T-helper 9 cell (primary cell): ENCODE measurements at places on chromosomes 12 and 14.

GRCh38 chr12:53892762-53893395, 45.8 kb upstream of the HOXC13 start:
- DNase-seq, result no peak

GRCh38 chr14:100221533-100222223, 17.3 kb upstream of the YY1 start:
- peak; percentile 46 for DNase-seq

DNA sequence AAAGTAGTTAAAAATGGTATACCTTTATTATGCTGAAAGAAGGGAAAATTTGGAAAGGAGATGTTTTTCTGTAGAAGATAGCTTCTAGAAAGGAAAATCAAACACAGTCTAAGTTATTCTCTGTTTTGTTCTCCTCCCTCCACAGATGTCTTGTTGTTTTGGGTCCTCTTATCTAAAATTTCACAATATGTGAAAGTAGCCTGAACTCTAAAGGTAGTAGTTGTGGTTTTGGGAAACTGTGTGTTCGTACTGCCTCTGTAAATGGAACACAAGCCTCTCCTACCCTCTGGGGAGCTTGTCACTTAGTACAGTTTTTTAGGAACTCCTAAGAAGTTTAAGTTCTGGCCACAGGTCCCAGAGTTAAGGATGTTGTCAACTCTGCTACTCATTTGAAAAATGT, 112.6 kb downstream of the CRADD start:
- no peak for DNase-seq

DNA sequence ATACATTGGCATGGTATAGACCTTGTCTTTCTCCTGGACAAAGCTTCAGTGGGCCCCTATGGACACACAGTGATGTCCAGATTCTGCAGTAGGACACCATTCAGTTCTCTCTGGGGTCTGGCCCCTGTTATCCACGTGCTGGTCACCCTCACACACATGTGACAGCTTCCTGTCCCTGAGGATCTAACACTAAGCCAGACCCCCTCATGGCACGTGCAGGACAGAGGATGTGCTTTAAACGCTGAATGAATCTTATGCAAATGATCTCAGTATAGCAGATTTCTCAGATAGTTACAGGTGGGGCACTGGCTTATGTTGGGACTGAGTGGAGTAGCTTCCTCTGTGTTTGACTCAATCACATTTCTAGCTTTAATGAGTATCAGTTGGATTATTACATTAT, 33.7 kb downstream of the SLC24A4 start:
- no peak for DNase-seq

GRCh38 chr12:46268583-46269428, at the start of gene SLC38A1:
Gene SLC38A1, minus strand, starts transcription at chr12:46269043. Its CDS starts 29,243 bp downstream, at chr12:46239800.
- peak; percentile 84 for DNase-seq

- DNase-seq, result no peak
Measured at GRCh38 chr12:39975374-39975918, 130.4 kb downstream of the SLC2A13 start.

- DNase-seq, result no peak
Measured at GRCh38 chr14:30532264-30532663, 26.7 kb upstream of the G2E3 start.

DNA sequence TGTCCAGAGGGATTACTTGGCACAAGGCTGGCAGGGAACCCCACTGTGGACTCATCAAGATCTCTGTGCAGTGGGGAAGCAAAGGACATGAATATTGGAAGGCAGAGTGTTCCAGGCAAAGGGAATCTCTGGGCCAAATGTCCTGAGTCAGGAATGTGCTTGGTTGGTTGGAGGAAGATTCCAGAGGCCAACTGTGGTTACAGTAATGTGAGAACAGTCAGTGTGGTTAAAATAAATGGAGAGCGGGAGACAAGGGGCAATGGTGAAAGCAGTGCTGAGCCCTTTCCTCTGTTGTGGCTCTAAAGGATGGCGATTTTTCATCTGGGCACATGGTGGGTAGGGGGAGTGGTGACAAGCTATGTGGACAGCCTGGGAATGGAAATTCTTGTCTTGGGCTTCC, 948.2 kb downstream of the BCL11B start:
- no peak for DNase-seq

DNA sequence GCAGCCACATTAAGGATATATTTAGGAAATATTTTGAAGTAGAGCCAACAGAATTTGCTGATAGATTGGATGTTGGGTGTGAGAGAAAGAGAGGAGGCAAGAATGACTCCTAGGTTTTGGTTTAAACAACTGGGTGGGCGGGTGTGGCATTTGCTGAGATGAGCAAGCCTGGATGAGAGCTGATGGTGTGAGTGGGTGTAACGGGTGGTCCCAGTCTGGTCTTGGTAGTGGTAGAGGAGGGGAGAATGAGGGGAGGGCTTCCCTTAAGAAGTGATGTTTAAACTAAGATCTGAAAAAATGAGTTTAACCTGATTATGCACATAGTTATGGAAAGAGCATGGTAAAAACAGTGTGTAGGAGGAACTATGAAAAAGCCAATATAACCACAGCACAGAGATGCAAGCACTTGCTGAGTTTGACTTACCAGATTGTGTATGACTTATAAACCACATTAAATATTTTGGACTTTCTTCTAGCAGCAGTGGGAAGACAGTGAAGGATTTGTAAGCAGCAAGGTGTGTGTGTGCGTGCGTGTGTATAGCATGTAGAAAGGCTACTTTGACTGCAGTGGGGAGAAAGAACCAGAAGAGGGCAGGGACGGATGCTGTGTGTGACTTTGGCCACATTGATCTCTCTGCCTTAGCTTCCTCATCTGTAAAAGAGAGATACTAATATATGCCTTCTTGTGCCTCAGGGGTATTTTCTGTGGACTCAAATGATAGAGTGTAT, 139.7 kb downstream of the PRIMA1 start:
- no peak for DNase-seq
